ENCODE measurements at places on chromosomes 12 and 14.

DNA sequence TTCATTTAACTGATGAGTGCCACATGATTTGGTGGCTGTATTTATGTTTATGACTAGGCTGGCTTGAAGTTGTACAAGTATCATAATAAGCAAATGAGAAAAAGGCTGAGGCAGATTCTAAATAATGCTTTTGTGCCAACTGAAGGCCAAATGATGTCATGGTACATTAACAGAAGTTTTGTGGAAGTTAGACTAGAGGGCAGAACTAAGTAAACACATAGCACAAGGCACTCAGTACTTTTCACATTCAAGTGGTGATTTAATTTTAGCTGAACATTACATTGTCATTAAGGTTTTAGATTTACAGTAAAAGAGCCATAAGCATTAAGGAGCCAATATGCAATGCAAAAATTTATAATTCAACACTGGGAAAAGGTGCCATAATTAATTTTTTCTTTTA lies 21.1 kb downstream of the PPP1CC start:
- no peak for DNase-seq

GRCh38 chr12:117367006-117367638 lies 5.7 kb upstream of the NOS1 start:
- peak; percentile 71 for DNase-seq

DNA sequence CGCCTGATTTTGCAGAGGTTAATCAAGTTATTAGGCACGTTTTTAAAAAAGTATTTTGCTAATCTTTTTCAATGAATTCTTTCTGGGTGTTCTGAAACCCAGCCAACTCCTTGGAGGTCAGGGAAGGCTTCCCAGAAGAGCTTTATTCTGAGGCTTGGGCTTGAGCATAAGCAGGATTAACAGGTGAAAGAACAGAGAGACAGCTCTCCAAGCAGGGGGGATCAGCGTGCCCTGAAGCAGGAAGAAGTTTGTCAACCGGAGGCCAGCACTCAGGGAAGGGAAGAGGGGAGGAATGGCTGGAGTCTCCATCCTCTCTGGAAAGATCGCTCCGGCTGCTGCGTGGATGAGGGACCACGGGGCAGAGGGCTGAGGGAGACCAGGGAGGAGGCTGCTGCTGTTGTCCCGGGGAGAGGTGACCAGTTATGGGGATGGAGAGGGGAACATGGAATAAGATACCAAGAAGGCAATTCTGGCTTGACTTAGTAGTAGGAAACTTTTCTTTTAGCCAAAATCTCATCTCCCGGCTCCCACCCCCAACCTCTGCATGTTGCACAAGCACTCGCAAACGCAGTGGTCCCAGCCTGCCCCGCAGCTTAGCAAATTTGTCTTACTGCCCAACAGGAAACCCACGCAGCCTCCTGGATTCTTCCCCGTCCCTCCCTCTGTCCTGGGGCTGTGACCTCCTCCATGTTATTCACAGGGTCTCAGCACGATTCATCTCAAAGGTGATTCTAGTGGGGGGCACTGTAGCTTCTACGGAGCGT lies 1.1 kb upstream of the SSH1 start:
- DNase-seq = no peak

DNA sequence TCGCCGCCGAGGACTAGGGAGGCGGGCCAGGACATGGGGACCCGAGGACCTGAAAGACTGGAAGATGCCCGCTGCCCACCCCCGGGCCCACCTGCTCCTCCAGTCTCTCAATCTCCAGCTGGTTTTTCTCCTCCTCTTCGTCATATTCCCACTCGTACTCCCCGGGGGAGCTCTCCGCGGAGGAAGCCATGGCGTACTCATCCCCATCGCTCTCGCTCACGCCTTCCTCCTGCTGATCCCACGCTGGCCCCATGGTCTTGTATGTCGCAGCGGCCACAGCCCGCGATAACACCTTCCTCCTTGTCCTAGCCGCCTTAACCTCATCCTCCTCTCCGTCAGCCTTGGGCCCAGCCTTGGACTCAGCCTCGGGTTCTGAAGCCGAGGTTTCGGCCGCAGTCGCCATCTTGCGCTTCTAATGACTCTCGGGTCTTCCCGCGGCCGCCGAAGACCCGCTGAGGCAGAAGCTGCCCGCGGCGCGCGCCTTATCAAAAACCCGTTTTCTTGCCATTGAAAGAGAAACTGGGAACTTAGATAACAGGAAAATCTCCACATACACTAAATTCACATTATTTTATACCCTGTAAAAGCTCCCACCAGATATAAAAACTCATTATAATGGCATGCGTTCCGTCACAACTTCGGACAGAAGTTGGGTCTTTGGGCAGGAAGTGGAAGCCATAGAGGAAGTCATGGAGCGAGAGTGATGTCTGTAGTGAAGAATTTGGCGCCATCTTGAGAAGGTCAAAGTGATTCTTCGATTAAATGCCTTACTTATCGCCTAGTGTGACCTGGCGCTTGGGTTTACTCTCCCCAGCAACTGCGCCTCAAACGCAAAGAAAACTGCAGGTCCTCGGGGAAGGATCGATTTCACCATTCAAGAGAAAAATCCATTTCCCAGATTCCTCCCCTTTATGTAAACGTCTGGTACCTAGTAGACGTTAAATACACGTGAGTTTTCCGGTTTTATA lies at the start of gene SART3:
TSS of gene SART3 (minus strand) at position 422 of the 968 bp plus-strand sequence. CDS start at position 403, 19 bp downstream.
- DNase-seq = peak; percentile 87

DNA sequence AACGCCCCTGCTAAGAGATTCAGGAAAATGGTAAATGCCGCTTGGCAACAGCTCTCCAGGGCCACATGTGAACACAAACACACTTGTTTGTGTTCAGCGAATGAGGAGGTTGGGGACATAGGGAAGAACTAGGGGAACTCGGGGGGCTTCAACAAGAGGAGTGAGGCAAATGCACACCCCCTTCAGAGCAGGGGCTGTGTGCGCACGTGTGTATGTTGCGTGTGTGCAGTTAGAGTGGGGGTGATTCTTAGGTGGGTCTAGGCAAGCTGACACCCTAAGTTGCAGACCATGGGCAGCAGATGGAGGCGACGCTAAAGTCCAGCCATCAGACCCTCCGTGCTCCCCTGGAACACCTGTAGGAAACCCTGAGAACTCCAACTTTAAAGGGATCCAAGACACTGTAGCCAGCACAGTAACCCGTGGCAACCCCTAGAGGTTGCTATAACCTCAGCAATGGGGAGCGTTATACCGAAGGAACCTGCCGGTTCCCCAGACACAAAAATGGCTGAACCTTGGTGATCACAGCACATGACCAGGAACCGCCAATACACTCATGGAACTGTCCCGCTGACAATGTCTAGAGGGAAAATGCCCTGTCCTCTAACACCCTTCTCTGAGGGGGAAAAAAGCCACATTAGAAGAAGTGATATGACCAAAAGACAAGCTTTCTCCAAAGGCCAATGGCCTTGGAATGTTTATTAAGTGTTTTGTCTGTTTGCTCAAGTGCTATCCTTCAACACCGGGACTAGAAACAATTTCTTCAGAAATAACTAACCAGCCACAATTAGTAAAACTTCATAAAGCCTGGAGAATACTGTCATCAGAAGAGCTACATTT lies 86.5 kb upstream of the CEP83 start:
- no peak for DNase-seq

DNA sequence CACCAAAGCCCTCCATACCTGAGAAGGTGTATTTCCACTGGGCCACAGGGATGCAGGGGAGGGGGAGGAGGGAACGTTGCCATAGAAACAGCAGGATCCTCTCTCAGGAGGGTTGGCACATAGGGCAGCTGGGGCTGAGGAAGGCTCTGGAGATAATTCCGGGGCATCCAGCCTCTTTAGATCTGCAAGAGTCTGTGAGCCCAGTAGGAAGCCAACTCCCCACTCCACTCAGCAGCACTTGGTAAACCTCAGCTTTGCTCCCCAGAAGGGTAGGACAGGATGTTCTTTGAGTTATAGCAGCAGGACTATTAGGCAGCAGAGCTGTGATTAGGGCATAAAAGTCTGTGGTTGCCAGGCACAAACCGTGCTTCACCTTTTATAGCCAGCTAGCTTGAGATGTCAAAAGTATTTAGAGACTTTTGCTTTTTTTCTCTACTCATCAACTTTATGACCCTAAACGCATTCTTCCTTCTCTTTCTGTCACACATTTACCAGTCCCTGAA lies 7.8 kb upstream of the PLEKHG3 start:
- DNase-seq = peak; percentile 30

- no peak for DNase-seq
These were observed 39.0 kb downstream of the NR1H4 start for GRCh38 chr12:100512692-100513091.

- no peak for DNase-seq
These were observed 196.1 kb downstream of the TTC6 start for GRCh38 chr14:37791384-37792036.

DNA sequence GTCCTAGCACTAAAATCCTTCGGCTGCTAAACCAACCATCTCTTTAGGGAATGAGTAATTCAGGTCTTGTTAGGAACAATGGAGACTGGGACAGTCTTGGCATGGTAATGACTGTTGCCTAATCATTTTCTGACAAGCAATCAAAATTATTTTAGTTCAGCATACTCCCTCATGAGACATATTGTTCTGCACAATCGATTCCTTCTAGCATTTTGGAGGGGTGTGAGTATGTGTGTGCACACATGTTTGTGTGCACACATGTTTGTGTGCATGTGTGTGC lies 2.1 kb upstream of the KRT1 start:
- no peak for DNase-seq

DNA sequence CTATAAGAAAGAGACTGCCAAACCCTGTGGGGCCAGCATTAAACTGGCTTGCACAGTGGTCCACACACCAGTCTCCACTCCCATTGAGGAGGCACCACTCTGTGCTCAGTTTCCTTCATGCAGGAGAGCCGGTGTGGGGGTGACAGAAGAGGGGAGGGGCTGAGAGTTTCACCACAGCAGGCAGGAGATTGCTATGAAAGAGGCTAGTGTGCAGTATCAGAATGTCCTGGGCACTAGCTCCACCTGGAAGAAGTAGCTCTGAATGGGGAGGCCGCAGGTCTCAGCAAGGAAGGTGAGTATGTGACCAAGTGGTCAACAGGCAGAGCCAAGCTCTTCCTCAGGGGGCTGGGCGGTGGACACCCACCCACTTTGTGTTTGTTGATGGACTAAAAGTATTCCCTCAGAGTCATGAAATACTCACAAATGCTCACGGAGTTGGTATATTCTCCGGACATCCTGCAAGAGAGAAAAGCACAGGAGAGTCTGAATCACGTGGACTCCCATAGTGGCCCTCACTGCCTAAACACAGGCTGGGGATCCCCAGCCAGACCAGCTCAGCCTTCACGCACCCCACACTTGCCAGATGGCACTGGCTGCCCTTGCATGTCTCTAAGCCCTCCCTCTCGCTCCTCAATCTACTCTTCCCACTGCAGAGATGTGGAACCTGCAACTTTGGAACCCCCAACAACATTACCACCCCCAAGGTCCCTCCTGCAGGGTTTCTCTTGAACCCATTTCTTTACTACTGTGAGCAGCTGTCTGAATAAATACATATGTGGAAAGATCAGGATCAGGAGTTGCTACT lies 7.8 kb upstream of the KRT72 start:
- peak; percentile 21 for DNase-seq

DNA sequence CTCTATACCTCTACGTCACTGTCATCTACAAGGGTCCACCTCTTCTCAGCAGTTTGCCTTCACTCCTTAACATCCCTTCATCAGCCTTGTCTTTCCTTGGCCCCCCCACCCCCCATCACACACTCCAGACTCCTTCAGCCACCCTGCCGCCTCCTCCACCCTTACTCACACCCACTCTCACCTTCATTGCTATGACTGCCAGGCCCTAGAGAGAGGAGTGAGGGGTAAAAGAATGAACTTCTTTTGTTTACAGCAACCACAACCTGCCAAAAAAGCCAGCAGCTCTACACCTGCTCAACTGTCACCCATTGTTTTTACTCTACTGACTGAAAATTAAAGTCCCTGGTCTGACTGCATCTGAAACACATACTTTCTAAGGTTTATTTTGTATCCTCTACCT lies 112.8 kb downstream of the DUSP6 start:
- no peak for DNase-seq

DNA sequence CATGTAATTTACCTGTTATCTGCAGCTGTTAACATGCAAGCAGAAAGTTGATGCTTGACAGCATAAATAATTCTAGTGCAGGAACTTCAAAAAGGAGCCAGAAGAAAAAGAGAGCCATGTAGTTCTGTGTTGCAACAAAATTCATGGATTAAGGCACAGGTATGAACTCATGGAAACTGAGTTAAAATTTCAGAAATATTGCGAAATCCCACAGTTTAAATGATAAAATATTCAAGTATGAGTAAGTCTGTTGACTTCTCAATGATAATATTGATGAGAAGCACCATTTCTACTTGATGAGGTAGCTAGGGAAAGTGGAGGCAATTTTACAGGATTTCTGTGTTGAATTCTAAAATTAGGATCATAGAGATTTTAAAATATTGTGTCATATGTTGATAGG lies 290.9 kb downstream of the TMEM117 start:
- DNase-seq = no peak

GRCh38 chr14:58966997-58967396 lies 221.5 kb upstream of the DAAM1 start:
- no peak for DNase-seq

DNA sequence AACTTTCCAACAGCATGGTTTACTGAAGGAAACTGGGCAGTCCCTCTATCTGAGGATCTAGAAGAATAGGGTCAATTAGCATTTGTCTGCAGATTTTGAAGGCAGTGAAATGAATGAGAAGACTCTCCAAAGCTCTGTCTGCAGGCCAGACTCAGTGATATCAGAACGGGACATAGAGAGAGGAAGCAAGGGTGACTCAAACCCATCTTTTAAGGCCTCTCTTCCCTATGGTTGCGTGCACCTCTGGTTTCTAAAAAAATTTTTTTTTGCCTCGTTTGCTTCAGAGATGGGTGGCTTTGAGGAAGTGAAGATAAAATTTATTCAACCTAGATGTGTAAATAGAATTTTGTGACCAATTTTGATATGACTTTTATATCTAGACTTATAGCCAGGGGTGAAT lies 71.9 kb upstream of the HOXC13 start:
- DNase-seq = no peak

GRCh38 chr12:19277711-19278110 lies 148.2 kb downstream of the PLEKHA5 start:
- no peak for DNase-seq
